ENCODE measurements at places on chromosomes 3 and 15.

- DNase-seq = no peak
Measured at GRCh38 chr3:38541806-38542205, 45.7 kb downstream of the EXOG start.

DNA sequence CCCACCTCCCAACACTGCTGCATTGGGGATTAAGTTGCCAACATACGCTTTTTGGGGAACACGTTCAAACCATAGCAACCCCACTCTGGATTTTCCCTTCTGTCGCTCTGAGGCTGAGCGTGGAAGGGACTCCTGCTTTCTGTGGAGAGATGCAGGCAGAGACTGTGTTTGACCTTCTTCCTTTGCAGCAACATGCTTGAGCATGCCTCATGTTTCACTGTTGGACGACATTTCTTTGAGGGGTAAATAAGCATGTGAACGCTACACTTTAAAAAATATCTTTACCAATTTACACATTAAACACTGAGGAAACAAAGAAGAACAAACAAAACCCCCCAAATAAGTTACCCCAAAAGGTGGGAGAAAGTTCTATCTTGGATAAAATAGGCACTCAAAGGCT lies 14.2 kb upstream of the MAPK6 start:
- no peak for DNase-seq

DNA sequence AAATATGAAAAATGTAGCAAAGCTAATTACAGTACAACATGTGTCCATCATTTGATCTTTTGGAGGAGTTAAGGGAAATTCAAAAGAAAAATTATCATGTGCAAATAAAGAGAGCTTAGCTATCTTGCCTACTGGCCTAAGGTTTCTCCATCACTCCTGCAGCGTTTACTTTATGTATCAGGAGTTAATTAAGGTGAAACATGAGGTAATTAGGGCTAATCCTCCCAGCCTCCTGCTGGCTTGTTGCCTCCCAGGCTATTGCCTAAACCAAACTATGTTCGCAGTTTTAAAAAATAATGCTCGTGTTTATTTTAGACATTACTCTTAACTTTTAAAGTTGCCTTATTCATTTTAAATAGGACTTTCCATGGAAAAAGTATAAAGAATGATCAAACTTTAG lies 367.5 kb downstream of the ROBO2 start:
- DNase-seq = no peak

- DNase-seq = no peak
Measured at GRCh38 chr15:72676838-72677237, 9.1 kb downstream of the HIGD2B start.

DNA sequence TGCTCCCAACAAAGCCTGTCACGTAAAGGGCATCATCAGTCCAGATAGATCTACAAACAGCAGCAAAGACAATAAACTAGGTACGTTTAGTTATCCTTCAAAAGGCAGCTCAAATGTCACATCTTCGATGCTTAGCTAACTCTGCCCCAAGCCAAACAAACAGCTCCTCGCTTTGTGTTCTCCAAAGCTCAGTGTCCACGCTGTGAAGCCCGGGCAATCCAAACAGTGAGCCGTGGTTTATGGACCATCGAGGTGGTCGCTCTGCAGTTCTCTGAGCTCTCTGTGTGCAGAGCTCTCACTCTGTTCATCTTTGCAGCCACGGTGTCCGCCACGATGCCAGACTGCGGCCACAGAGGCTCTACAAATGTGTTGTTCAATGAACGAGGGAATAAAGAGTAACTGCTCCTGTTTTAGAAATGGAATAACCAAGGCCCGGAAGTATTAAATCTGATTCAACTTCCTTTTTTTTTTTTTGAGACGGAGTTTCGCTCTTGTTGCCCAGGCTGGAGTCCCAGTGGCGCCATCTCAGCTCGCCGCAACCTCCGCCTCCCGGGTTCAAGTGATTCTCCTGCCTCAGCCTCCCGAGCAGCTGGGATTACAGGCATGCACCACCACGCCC lies 117.2 kb upstream of the FAM174B start:
- no peak for DNase-seq

DNA sequence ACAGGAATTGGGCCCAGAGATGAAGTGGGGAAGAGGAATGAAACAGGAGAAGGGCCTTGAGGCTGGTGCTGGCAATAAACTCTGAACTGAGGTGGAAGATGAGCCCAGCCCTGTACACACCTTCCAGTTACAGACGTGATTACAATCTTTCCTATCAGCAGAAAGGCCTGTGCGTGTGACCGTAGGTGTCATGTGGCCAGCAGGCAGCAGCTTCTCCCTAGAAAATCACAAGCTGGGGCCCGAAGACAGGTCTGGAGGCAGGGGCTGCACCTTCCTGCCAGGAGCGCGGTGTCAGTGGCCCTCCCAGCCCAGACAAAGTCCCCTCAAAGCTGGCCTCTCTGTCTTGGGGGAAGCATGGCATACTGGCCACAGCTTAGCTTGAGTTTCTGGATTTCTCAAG lies 16.7 kb upstream of the PIGZ start:
- DNase-seq = no peak
